ENCODE measurements at places on chromosomes 1 and 21.
A peak's percentile ranks its signal among the peaks of the same experiment; 100 is the strongest.

- no peak for DNase-seq
These were observed 814 bp downstream of the MTARC2 start for GRCh38 chr1:220748936-220749335.

- DNase-seq = no peak
These were observed 665.7 kb downstream of the MRPL39 start for GRCh38 chr21:24941316-24942185.

DNA sequence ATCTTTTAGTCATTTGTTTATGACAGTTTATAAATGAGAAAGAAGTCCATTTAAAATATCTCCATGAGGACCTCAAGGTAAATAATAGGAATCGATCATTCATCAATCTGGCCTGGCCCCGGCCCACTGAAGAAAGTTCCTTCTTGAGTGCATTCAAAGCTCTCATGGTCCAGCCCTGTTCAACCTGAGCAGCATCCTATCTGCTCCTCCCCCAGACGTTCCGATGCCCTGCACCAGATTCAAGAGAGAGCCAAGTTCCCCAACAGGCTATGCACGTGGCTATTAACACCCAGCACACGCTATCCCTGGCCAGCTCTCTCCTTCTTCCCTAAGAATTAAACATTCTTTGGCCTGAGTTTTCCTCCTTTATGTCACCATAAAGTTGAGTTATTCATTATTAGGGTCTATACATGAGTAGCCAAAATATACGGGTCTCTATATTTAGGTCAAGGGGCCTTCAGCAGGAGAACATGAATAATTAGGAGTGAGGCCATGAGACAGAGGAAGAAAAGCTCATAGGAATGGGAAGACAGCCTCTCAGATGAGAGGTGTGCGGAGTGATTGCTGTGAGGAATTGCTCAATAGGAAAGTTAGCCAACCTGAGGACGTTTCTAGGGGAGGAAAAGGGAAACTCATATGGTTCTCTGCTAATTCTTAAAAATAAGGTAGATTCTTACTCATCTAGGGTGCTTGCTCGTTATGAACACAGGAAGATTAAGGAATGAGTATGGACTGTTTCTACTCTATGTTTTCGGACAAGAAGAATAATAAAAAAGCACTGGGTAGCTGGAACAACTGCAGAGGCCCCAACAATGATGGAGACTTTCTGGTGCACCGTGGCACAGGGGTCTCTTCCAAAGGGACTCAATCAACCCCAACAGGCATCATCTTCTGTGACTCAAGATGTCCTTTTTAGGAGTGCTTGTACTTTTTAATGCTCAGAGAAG is 23.6 kb downstream of the RUNX1 start:
- no peak for DNase-seq

DNA sequence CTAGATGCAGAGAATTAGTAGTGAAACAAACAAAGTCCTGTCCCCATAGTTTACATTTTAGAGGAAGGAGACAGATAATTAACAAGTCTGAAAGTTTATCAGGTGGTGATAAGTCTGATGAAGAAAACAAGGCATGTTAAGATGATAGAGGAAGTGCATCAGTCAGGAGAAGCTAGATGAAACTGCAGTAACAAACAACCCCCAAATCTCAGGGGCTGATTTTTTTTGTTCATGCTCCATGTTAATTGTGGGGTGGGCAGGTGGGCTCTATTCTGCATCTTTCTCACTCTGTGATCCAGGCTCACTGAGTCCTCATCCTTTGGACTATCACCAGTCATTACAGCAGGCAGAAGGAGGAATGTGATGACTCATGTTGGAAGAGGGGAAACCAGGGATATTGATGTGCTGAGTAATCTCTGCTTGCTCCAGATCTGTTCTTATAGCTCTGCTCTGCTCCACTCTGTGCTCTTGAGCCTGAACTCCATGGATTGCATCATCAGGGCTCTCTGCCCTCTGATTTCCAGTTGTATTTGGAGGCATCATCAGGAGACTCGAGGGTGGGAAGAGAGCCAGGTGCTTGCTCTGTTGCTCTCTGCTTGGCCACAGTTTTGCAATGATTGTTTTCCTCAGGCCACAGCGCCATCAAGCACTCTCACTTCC is 166.9 kb downstream of the IER5 start:
- no peak for DNase-seq

GRCh38 chr1:230899841-230900251 is 31.5 kb upstream of the C1orf198 start:
- DNase-seq = no peak

GRCh38 chr1:183634429-183635065 is 1.0 kb downstream of the ARPC5 start:
- DNase-seq = no peak

GRCh38 chr21:29534448-29534847 is 235.7 kb downstream of the BACH1 start:
- no peak for DNase-seq

GRCh38 chr1:106688446-106688845 is 368.0 kb upstream of the PRMT6 start:
- DNase-seq = no peak

DNA sequence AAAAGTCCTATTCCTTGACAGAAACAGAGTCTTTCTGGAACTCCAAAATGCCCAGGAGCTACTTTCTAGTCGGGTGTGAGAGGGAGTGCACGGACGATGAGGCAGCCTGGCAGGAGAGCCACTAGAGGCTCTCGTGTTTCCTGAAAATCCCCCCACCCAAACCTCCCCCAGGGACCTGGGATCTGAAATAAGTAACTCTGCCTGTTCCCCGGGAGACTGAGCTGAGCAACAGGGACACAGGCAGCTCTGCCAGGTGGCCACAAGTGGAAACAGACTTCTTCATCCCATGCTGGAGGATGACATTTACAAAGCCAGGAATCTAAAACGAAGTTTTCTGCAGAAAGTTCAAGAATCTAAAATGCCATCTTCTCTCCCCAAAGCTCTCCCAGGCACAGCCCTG is 77.1 kb downstream of the ITPKB start:
- no peak for DNase-seq

GRCh38 chr21:40490408-40490807 is 356.6 kb downstream of the DSCAM start:
- no peak for DNase-seq

- no peak for DNase-seq
These were observed 15.3 kb downstream of the CD55 start for GRCh38 chr1:207336559-207337467.

- DNase-seq = no peak
These were observed 82.3 kb downstream of the ADSS2 start for GRCh38 chr1:244369256-244370057.

DNA sequence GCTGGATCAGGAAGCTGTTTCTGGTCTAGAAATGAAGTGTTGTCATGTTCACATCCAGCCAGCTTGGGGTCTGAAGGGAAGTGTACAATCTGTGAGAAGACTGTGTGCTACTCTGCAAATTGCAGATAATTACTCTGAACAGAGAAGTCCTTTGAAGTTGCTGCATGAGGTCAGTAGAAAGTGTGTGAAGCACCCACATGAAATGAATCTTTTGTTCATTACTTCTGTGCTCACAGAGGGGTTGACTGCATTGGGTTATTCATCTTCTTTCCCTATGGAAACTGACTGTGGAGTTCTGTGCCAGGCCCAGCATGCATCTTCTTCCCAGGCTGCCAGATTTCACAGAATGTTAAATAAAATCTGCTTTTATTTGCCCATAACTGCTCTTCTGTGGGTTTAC is 47.1 kb downstream of the CTH start:
- no peak for DNase-seq

DNA sequence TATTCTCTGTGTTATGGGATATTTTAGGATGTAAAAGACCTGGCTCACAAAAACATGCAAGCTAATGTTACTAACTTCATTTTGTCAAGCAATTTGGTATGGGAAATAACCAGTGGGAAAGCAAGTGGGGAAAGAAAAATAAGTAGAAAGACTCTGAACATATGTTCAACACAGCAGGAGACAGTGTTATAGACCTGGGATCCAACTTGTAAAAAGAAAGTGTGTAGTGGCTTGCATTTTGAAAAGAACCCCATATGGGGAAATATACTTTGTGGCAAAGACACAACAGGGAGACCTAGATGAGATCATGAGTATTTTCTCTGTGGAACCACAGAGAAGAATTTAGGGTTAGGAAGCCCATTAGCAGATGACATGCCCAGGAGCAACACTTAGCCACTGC is 212.7 kb upstream of the NRIP1 start:
- DNase-seq = no peak

GRCh38 chr1:94050675-94051074 is 70.3 kb downstream of the ABCA4 start:
- no peak for DNase-seq

- DNase-seq = no peak
These were observed 6.5 kb upstream of the ECE1 start for GRCh38 chr1:21296509-21297354.

GRCh38 chr1:25564777-25565574 is 21.6 kb downstream of the LDLRAP1 start:
- DNase-seq = no peak

DNA sequence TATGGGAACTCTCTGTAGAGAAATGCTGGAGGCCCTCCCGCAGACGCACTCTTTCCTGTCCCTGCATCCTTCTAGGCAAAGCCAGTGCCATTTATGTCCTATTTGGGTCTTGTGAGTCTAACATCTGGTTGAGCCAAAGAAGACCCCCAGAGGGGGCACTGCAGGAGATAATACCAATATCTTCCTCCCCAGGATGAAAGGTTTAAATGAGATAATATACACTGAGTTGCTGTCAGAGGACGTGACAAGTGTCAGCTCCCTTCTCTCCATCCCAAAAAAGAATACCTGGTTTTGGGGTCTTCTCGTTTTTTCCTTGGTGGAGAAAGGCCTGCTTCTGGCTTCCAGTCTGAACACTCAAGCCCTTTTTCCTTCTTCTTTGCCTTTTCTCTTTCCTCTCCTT is 7.6 kb downstream of the TCEA3 start:
- DNase-seq = no peak

GRCh38 chr21:9758888-9759287 is 762.5 kb upstream of the TPTE start:
- DNase-seq = no peak

- DNase-seq = no peak
These were observed 1047.3 kb downstream of the ADGRL2 start for GRCh38 chr1:82848043-82848442.

DNA sequence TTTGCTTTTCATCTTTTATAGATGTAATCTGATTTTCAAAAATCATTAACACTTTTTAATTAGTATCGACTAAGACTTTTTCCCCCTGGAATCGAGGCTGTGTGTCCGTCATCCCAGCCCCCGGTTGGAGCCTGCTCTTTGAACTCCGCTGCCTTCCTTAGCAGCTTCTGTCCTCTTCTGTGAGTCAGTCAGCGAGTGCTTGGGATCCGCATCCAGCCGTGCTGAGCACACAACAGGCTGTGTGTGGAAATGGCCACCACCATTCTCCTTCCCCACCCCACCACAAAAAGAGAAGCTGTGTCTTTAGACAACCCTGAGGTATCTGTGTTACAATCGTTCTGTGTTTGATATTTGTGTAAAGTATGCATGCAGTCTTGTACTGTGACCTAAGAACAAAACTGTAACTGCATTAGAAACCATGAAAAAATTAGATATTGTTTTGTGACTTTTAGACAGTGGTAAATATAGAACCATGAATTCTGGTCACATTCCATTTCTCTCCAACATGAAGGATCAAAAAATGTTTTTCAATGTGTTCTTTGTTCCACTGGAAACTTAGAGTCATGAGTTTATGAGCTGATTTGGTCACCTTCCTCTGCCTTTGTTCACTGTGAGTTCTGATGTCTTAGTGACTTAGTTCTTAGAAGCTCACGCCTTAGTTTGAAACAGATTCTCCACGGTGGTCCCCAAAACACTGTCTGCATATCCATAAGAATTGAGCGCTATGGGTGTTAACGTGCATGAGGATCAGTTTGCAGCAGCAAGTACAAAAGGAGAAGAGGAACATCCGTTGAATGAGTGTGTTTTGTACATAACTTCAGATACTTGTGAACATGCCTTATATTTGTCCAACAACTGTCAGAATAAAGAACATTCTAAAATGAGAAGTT is 64.7 kb downstream of the VPS26C start:
- no peak for DNase-seq

DNA sequence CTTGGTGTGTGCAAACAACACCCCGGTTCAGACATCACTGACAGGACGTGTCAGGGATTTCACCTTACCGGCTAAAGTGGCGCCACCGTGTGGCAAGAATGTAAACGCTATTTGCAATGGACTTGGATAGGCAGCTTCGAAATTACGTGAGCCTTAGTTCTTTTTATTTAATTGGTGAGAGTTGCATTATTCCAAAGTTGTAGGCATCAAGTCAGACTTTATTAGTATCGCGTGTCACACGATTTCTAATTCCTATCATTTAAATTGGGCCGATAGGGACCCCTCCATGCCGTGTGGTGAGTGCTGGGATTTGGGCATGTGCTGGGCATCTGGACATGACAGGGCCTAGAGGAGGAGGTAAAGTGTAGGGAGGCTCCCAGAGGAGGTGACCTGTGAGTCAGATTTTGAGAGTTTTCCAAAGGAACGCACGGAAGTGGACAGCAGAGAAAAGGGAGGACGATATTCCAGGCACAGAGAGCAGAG is 14.5 kb upstream of the CPT2 start:
- peak; percentile 10 for DNase-seq

GRCh38 chr1:186149591-186149990 is 225.5 kb downstream of the TPR start:
- DNase-seq = no peak

DNA sequence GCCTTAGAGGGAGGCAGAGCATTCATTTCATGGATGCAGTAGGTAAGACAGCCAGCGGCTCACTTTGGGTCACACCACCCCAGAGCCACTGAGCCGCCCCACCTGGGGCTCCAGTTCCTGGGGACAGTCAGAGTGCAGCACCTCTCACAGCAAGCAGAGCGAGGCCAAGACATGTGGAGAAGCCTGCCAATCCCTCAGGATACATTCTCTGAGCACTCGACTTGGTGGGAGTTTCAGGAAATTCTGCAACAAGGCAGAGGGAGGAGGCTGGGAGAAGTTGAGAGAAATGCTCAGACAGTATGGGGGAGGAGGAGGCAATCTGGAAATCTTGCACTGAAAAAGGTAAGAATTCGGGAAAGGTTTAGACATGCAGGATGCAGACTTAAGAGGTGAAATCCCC is 60.8 kb upstream of the WLS start:
- DNase-seq = no peak

DNA sequence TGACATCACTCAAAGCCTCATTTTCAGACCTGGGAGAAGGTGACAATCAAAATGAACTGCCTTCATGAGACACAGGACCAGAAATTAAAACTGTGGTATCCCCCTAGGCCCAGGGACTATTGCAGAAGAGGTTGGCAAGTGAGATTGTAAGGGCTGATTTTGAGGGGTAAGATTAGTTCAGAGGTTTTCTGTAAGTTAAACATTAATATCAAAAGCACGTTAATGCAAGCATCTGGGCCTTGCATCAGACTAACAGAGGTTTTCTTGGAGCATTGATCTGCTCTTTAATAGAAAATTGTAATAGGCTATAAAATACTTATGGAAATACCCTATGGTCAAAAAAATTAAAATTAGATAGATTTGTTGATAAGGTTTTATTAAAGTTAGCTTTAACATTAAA is 14.6 kb upstream of the GBP4 start:
- no peak for DNase-seq

GRCh38 chr1:177124577-177125278 is 39.8 kb downstream of the ASTN1 start:
- DNase-seq = no peak

- no peak for DNase-seq
These were observed 3.4 kb upstream of the C1orf53 start for GRCh38 chr1:197899037-197899436.
